ENCODE measurements at places on chromosomes 16 and 17.

GRCh38 chr17:2647957-2648356 is 54.5 kb downstream of the PAFAH1B1 start:
- DNase-seq = no peak

DNA sequence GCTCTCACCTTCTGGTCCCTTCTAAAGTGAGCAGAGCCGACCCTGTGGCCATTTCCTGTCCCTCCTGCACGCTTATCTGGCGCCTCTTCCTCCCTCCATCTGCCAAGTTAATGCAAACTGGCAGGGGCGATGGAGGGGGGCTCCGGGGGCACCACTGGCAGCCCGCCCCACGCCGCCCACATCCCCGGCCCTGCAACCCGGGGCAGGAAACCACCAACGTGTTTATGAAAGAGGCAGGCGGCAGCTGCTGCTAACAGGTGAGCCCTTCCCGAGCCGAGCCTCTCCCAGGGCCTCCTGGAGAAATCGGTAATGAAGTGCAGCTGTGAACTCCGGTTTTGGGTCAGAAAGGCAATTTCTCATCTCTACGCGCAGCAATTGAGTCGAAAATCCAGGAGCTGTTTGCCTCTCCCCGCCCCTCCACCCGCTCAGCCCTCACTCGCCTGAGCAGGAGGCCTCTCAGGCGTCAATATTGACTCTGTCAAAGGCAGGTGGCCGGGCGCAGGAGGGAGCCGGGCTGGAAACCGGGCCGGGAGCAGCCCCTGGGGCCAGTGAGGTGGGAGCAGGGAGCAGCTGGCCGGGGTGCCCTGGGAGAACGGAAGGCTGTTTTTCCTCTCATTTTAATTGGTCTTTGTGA is 164.4 kb upstream of the GSE1 start:
- DNase-seq = no peak

DNA sequence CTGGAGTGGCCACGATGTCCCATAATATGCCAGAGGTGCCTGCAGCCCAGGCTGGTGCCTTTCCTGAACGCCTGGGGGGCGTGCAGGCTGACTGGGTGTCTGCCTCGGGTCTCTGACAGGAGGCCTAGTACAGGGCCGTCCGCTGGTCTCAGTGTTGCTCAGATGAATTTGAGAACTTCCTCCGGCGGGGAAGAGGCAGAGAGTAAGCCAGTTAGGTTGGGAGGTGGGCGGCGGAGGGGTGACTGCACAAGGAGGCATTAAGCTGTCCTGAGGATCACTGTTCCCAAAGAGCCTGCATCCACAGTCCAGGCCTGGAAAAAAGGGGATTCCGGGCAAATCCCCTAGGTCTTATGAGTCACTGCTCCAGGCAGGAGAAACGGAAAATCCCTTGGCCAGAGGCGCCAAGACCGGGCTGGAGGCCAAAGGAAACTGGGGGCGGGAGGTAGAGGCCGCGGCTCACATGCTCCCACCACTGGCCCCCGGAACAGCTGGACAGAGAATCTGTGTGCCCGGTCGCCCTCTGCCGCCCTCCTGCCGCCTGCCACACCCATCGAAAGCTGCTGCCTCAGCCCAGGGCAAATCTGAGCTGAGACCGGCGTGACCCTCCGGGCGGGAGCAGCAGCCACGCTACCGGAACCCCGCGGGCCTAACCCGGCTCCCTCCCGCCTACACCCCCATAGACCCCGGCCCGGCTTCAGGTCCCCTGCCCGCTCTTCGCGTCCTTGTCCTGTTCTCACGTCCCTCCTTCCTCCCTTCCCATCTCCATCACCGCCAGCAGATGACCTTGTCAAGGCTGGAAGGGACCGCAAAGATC is 1.2 kb downstream of the TRIM47 start:
- DNase-seq = peak; percentile 95

- peak; percentile 8 for DNase-seq
Observed at GRCh38 chr16:78096386-78096785, 3.1 kb upstream of the WWOX start.

DNA sequence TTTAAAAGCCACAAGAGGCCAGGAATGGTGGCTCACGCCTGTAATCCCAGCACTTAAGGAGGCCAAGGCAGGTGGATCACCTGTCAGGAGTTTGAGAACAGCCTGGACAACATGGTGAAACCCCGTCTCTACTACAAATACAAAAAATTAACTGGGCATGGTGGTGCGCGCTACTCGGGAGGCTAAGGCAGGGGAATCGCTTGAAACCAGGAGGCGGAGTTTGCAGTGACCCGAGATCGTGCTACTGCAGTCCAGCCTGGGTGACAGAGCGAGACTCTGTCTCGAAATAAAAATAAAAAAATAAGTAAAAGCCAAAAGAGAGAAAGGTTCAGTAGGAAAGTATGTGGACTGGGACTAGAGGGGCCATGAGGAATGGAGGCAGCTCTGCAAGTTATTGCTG is 13.1 kb upstream of the ITGAL start:
- DNase-seq = no peak

DNA sequence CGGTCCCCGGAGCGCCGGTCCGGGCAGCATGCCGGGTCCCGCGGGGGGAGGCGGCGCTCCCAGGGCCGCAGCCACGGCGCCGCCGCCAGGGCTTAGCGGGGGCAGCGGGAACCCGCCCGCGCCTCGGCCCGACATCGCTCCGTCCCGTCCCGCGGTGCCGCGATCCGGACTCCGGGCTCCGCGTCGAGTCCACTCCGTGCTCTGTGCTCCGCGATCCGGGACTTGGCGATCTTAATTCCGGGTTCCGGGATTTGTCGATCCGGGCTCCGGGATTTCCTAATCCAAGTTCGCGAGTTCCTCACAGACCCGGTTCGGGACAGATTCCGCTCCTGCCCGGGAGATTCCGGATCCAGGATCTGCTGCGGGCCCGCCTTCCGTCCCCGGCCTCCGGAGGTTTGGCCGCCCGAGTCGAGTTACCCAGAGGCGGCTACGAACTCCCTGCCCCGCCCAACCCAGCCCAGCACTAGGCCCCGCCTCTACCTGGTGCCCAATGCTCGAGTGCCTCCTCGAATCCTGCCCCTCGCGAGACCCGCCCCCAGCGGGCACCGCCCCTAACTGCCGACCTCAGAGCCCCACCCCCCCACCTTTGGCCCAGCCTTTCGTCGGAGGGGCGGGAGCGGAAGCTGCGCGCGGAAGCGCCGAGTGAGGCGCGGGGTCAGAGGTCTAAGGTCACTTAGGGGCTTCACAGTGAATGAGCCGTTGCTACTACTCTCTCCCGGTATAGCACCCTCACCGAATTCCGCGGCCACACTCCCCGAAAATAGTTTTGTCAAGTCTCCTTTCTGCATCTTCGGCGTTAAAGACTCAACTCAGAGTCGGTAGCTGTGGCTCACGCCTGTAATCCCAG is at the start of gene SMARCD2:
TSS of gene SMARCD2 (minus strand) at position 146 of the 847 bp plus-strand sequence. CDS start at position 135, 11 bp downstream.
- peak; percentile 98 for DNase-seq

DNA sequence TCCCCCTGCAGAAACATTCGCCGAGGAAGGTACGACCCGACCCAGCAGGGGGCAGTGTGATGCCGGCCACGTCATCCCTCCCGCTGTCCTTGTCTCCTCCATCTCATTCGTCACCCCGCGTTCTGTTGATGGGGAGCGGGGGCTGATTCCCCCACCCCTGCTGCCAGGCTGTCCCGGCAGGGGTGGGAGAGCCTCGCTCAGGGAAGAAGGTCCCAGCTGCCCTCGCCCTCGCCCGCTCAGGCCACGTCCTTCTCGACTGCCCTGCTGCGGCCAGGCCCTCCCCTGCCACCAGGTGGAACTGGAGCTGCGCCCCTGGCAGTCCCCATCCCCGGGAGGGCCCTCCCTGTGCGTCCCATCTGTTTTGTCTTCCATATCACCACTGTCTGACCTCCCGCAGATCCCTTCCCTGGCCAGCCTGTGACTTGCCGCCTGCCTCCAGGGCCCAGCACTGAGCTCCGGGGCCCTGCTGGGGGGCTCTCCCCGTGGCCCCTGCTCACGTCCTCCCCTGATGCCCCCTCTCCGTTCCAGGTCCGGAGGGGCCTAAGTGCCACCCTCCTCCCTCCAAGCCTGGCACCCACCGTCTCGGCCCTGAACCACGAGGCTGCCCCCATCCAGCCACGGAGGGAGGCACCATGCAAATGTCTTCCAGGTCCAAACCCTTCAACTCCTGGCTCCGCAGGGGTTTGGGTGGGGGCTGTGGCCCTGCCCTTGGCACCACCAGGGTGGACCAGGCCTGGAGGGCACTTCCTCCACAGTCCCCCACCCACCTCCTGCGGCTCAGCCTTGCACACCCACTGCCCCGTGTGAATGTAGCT is 20.6 kb downstream of the ADAM11 start:
- DNase-seq = peak; percentile 80

DNA sequence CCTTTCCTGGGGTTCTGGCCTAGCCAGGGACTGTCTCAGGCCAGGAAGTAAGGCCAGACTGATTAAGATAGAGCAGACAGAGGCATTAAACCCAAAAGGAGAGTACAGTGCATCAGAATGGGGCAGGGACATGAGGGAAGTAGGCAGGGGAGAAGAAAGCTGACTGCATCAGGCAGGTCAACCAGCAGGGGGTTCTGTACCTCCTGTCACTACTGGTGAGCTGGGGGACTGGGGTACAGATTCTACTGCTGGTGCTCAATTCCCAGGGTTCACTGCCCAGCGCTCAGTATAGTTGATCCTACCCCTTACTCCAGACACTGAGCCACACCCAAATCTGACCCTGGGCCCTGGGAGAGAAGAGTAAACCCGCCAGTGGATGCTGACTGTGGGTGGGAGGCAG is 12.9 kb upstream of the MTMR4 start:
- DNase-seq = no peak

DNA sequence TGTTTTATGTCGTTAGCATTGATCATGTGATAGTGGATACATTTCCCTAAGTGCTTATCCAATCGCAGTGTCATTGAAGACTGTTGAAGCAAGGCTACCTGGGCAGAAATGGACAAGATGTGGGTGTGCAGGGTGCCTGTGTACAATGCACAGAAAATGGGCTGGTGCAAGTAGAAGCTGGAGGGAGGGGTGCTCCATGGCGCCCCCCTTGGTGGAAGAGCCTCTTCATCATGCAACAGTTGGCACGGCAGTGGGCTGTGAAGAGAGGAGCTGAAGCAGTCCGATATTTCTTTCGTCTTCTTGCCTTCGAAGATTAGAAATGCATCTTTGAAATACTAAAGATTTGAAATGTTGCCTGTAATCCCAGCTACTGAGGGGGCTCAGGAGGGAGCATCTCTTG is 100.5 kb downstream of the PLCG2 start:
- DNase-seq = no peak

DNA sequence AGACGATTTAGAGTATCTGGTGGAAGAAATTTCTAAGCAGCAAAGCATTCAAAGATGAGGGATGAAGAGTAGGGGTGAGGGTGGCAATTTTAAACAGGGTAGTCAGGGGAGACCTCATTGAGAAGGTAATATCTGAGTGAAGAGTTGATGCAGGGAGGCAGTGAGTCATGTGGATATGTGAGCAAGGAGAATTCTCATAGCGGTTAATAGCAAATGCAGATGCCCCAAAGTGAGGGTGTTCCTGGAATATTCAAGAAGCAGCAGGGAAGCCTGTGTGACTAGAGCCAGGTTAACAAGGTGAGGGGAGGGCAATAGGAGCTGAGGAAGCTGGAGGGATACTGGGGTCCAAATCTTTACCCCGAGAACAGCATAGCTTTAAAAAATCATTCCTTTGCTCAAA is 114.3 kb downstream of the SPACA3 start:
- no peak for DNase-seq
